ENCODE measurements at places on chromosomes 3 and 15.
A peak's percentile ranks its signal among the peaks of the same experiment; 100 is the strongest.

GRCh38 chr15:83219026-83219425 lies 11.4 kb upstream of the HDGFL3 start:
- no peak for DNase-seq

- DNase-seq, result peak; percentile 27
Observed at GRCh38 chr3:126959921-126960603, 22.9 kb upstream of the PLXNA1 start.

GRCh38 chr3:183560607-183561006 lies 5.1 kb upstream of the KLHL6 start:
- DNase-seq, result no peak

- no peak for DNase-seq
Observed at GRCh38 chr3:23740517-23740965, 65.2 kb upstream of the UBE2E1 start.

- DNase-seq, result no peak
Observed at GRCh38 chr15:56968256-56968655, 49.8 kb downstream of the TCF12 start.

DNA sequence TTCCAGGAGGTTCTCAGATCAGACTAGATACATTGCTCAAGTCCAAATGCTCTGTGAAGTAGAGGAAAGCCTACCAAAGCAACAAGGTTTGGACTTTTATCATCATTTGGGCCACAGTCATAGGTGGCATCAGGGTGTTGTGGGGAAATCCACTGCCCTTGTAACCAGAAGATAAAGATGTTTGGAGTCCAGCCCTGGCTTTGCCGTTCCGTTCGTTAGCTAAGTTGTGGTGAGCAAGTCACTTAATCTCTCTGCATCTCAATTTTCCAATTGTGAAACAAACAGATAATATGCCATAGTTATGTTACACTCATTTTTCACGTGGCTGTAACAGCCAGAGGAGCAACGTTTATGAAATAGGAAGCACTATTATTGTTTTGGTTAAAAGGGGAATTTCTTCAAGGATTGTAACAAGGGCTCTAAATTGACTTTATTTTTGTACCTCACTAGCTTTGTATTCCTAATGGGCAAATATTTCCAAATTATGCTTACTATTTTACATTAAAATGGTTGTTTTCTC lies 125.6 kb downstream of the CD47 start:
- DNase-seq, result no peak

GRCh38 chr15:62240121-62241096 lies 75.3 kb upstream of the C2CD4B start:
- DNase-seq, result no peak

- no peak for DNase-seq
Observed at GRCh38 chr3:123282461-123282860, 80.7 kb downstream of the SEC22A start.

DNA sequence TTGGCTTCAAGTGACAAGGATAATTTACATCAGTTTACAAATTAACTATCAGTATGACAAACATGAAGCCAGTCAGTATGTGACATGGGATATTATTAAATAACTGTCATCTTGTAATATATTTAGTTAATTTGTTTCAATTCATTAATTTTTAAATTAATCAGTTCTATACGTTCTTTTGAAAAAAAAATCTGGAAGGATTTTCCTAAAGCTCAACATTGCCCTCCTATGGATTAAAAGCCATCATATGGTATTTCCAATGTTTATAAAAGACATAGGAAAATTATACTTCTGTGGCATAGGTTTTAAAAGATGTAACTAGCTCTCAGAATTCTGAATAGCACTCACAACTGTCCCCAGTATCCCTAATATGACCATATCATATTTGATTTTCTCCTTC lies 134.4 kb downstream of the PLOD2 start:
- DNase-seq, result no peak

- DNase-seq, result no peak
Observed at GRCh38 chr15:25971053-25971452, 107.9 kb upstream of the ATP10A start.

DNA sequence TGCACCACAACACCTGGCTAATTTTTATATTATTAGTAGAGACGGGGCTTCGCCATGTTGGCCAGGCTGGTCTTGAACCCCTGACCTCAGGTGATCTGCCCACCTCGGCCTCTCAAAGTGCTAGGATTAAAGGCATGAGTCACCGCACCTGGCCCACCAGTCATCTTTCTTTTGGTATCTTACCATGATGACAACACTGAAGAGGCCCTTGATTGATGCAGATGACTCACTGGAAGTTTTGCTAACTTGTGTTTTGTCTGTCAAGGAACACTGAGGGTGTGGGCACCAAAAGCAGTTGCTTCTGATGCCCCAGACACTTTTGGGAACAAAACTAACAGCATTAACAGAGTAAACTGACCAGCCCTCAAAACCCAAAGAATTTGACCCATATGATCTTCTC lies 88.3 kb downstream of the MYO5A start:
- no peak for DNase-seq

DNA sequence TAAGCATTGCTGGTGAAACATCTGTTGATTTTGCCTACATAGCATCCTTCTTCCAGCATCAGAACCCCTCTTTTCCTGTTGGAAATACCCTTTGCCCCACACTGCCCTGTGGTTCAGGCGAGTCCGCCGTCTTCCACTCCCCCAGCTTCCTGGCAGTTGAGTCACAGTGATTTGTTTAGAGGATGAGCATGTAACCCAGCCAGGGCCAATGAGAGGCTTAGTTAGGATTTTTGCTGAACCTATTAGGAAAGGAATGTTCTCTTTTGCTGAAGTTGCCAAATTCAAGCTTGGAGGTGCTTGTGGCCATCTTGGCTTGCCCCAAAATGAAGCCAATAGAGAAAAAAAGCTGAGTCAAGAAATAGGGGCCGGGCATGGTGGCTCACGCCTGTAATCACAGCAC lies 19.0 kb upstream of the MEX3B start:
- no peak for DNase-seq

DNA sequence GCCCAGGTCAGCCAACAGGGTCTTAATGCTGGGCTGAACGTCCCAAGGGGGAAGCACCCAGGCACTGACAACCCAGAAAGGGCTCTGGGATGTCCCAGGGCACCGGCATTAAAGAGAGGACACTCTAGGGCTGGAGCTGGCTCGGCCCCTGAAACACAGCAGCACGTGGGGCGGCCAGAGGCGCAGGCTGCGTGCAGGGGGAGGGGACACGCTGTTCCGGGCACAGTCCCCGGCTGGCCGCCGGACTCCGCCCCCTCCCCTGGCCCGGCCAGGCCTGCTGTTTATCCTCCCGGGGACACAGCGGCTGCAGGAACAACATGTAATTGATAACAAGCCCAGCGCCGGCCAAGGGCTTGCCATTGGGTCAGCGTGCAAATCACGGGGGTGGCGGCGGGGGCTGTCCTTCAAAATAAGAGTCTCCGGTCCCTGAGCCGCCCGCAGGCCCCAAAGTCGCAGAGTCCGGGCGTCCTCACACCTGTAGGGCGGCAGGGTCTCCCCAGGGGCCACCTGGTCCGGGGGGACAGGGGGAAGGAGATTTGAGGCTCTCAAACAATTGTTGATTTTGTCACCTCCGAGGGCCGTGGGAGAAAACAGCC lies 1.3 kb downstream of the KLF15 start:
- DNase-seq, result peak; percentile 12

GRCh38 chr15:70264014-70264582 lies 166.4 kb upstream of the TLE3 start:
- peak; percentile 26 for DNase-seq

DNA sequence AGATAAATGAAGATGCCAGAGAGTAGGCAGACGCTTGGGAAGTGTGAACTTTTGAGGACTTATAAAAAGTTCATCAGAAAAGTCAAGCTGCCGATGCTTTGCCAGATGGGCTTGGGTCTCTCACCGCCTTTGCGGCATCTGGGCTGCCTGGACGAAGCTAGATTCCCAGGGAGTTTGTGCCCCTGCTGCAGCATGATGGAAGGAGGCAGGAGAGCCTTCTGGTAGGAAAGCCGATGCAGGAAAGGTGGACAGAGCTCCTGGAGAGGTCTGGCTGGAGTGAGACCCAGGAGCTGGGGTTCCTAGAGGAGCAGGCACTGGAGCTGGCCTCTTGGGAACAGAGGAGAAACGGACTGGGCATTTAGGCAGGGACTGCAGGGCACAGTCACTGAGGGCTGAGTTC lies 51.9 kb upstream of the ATP2B2 start:
- DNase-seq, result no peak

GRCh38 chr3:38318766-38319671 lies 27.6 kb upstream of the XYLB start:
- no peak for DNase-seq

GRCh38 chr3:61989681-61990080 lies 383.7 kb downstream of the FEZF2 start:
- DNase-seq, result no peak

- DNase-seq, result no peak
Observed at GRCh38 chr3:56547486-56547885, 9.5 kb upstream of the CCDC66 start.

DNA sequence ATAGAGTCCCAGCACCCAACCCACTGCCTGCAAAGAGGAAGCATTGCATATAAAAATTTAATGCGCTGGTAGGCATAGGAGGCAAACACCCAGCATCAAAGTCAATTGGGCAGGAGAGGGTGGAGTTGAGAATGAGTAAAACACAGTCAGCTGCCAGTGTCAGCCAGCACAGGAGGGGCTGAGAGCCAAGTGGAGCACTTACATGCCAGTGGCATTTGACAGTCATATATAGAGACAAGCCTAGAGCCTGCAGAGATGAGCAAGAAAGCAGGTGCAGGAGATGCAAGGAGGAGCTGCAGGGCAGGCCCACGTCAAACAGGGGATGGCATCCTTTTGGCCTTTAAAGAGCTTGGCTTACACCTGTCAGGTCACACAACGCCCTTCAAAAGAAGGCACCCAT lies 27.6 kb upstream of the ZFAND6 start:
- DNase-seq, result no peak

DNA sequence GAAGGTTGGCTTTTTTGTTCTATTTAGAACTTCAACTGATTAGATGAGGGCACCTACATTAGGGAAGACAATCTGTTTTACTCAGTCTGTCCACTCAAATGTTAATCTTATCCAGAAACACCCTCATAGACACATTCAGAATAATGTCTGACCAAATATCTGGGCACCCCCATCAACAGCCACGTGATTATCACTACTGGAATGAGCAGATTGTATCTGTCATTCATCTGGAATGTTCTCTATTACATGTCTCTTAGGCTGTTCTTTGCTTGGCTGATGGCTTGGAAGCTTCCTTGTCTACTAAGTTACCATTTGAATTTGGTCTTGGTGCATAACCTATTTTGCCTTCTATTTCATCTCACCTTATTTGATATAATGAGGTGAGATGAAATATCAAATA lies 15.7 kb upstream of the LRRC58 start:
- no peak for DNase-seq

DNA sequence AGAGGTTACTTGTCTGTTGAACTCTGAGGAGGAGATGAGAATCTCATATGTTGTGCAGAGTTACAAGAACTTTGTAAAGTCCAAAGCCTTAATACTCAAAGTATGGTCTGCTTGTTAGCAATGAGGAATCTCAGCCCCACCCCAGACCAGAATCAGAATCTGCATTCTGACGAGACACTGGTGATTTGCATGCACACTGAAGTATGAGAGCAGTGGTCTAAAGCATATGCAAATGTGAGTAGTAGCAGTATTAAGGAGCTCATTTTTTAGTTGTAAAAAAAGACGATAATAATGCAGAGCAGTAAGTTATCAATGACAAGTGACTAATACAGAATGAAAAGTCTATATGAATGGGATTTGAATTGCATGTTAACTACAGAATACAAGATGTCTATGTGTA lies 327.7 kb downstream of the RYR3 start:
- no peak for DNase-seq

GRCh38 chr3:98038286-98038685 lies 3.2 kb upstream of the GABRR3 start:
- DNase-seq, result no peak

GRCh38 chr3:12990781-12991480 lies 82.3 kb downstream of the IQSEC1 start:
- DNase-seq, result peak; percentile 52

- DNase-seq, result no peak
Observed at GRCh38 chr3:143016321-143016972, 15.1 kb downstream of the U2SURP start.

GRCh38 chr15:38631119-38632075 lies 66.8 kb upstream of the RASGRP1 start:
- no peak for DNase-seq

DNA sequence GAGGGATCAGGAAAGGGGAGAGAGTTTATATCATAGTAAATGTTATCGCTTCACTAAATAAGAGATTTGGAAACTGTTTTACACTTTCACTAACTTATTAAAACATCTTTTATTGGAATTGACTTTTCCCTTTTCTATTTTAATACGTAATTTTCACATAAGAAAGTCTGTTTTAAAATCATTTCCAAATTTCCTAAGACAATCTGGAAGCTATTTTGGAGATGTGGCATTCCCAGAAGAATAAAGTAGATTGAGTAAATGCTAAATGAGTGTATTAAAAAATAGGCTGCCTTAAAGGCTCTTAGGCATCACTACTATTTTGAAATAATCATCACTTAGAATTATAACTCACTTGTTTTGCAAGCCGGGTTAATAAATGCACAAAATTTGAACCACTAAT lies 763.5 kb downstream of the EDEM1 start:
- DNase-seq, result no peak

DNA sequence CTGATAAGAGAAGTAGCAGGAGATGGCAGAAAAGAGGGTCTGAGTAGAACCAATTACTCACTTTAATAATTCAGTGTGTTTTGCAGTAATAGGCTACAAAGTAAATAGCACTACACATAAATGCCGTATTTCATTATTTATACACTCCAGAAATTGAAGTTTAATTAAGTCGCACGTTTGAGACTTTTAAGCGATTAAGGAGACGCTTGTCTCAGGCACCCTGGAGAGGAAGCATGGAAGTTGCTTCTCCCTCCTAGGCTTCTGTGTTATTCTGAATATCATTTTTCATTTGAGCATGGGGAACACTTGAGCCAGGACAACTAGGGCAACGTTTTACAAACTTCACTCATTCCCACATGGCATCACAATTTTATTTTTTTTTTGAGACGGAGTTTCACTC lies 12.2 kb downstream of the GXYLT2 start:
- no peak for DNase-seq

DNA sequence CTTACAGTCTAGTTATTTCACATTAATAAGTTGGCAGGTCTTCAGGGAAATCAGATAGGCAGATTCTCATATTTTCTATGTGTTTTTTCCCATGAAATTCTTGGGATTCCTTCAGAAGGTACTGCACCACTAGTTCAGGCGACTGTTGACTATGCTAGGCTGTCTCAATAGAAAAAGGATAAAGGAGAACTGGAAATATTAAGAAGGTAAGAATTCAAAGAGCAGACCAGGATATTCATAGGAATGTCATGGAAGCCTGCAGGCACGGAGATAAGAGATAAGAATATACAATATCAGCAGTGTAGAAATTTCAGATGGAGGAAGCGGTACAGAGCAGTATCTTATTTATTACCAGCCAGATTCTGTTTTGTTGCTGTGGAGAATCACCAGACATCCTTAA lies 432.1 kb upstream of the MDFIC2 start:
- DNase-seq, result no peak

GRCh38 chr3:140164922-140165590 lies 230.1 kb downstream of the CLSTN2 start:
- no peak for DNase-seq

GRCh38 chr3:18070231-18070630 lies 327.8 kb upstream of the TBC1D5 start:
- no peak for DNase-seq
